Ovary (tissue), 10 donors: ENCODE measurements at places on chromosomes 16 and 17.

- no peak for DNase-seq
Measured at GRCh38 chr16:77877712-77878347, 89.5 kb downstream of the VAT1L start.

GRCh38 chr17:56883616-56884015 is 30.2 kb downstream of the TRIM25 start:
- DNase-seq: no peak

DNA sequence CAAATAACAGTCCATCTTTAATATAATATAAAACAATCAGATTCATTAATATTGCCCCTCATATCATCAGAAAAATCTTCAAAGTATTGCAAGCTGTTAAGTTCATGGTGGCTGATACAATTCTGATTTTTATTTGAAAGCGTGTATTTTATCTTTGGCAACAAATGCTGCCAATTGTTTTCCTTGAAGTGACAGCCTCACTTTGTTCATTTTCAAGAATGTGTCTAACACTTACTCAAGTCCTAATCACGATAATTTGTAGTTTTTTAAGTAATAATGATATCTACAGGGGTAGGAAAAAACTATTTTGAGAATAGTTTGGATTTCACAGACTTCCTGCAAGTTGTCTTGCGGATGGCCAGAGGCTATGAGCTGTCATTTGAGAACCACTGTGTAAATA is 75.8 kb downstream of the HS3ST3B1 start:
- DNase-seq: no peak

- DNase-seq: no peak
Measured at GRCh38 chr16:9134739-9135138, 43.3 kb downstream of the HAPSTR1 start.

- peak; percentile 8 for DNase-seq
Measured at GRCh38 chr17:77826132-77826873, 132.2 kb upstream of the TNRC6C start.

DNA sequence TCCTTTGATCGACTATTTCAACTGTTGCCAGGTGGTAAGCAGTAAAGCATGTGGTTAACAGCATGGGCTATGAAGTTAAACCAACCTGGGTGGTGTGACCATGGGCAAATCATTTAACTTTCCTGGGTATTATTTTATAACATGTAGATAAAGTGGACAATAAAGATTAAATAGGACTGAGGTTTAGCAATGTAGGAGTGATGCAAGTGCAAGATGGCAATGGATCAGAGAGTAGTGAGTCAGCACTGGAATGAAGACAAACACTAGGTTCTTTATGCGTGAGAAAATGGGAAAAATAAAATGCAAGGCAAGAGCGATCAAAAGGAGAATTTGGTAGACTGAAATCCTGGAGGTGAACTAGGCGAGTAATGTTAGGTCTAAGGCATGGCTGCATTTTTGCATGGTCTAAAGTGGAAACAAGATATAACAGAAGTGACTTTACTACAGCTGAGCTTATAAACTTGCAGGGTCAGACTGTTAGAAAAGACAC is 222.4 kb upstream of the AXIN2 start:
- DNase-seq: no peak

GRCh38 chr17:17062356-17062755 is 20.1 kb downstream of the MPRIP start:
- DNase-seq: peak; percentile 19

- DNase-seq: no peak
Measured at GRCh38 chr17:79616801-79617200, 6.0 kb upstream of the RBFOX3 start.

GRCh38 chr17:74547736-74548135 is 1.8 kb upstream of the CD300C start:
- no peak for DNase-seq

- no peak for DNase-seq
Measured at GRCh38 chr17:3695129-3695722, 729 bp downstream of the P2RX5 start.

DNA sequence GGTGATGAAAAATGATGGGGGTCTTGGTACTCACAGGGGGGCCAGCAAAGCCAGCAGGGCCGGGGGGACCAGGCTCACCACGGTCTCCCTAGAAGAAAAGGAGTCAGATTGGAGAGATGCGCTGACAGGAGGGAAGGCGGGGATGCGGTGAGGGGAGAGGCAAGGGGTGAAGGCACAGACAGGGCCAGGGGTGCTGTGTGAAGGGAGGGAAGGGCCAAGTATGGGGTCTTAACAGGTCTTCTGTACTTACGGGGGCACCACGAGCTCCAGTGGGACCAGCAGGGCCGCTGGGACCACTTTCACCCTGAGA is 11.2 kb downstream of the COL1A1 start:
- DNase-seq: no peak

DNA sequence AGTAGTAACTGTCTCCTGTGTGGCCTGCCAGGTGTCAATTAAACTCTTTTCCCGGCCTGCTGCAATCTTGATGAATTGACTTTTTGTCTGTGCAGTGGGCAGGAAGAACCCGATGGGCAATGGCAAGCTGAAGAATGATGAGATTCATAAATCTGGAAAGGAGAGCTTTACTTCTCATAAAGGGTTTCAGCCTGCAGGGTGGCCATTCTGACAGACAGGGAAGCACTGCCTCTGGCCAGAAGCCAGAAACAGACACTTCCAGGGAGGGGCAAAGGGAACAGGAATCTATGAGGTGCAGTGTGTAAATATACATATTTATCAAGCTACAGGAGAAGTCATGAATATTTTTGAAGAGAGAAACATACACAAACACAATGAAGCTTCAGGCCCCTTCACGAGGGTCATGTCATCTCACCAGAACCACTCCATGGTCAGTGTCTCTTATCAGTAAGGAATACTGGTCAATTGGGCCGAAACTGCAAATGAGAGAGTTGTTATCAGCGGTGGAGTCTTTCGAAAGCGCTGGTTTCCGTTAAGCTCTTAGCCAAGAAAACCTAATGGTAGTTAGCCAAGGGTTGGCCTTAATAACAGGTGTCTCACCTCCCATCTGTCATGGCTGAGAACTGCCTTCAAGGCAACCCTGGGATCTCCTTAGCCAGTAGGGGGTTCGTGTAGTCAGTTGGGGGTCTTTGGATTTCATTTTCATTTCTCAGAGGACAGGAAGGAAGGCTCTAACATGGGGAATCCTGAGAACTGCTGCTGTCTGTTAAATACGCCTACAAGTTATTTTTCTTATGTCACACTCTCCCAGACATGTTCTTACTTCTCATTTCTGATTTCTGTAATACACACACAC is 1.2 kb upstream of the NARF start:
- no peak for DNase-seq

DNA sequence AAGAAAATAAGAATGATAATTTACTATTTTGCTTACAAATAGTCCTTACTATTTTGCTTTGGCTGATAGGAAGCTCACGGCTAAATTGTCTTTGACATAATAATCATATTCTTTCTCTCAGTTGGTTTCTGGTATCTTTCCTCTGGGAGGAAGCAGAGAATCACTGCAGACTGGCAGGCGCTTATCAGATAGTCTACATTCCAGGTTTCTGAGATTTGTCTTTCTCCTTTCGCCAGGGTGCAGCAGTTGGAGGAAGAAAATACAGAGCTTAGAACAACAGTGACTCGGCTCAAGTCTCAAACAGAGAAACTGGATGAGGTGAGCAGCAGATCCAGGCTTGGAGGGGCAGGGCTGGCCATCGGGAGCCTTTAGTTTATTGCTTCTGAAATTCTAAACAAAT is 136.1 kb downstream of the RAB11FIP4 start:
- no peak for DNase-seq

GRCh38 chr16:391885-392335 is 5.1 kb upstream of the NME4 start:
- DNase-seq: no peak

GRCh38 chr16:450385-450784 is 24.9 kb downstream of the RAB11FIP3 start:
- no peak for DNase-seq

- DNase-seq: no peak
Measured at GRCh38 chr17:9037736-9038135, 16.4 kb downstream of the NTN1 start.

- no peak for DNase-seq
Measured at GRCh38 chr17:28508211-28508724, 2.1 kb downstream of the FOXN1 start.

- DNase-seq: no peak
Measured at GRCh38 chr16:2809149-2809760, 7.8 kb upstream of the PRSS21 start.

DNA sequence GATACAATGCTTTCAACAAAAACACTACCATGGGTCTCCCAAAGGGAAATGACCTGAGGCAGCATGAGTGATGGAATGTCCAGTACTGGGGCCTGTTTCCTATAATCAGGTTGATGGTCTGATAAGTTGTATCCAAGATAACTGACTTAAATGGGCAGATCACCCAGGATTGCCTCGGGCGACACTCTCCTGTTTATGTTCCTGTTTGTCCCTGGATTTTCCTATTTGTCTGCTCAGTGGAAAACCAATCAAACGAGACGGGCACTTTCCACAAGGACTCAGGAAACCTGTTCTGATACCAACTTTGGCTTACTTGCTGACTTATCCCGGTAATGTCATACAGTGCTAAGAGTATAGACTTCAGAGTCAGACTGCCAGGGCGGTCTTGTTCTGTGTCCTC is 27.4 kb downstream of the USP43 start:
- no peak for DNase-seq

DNA sequence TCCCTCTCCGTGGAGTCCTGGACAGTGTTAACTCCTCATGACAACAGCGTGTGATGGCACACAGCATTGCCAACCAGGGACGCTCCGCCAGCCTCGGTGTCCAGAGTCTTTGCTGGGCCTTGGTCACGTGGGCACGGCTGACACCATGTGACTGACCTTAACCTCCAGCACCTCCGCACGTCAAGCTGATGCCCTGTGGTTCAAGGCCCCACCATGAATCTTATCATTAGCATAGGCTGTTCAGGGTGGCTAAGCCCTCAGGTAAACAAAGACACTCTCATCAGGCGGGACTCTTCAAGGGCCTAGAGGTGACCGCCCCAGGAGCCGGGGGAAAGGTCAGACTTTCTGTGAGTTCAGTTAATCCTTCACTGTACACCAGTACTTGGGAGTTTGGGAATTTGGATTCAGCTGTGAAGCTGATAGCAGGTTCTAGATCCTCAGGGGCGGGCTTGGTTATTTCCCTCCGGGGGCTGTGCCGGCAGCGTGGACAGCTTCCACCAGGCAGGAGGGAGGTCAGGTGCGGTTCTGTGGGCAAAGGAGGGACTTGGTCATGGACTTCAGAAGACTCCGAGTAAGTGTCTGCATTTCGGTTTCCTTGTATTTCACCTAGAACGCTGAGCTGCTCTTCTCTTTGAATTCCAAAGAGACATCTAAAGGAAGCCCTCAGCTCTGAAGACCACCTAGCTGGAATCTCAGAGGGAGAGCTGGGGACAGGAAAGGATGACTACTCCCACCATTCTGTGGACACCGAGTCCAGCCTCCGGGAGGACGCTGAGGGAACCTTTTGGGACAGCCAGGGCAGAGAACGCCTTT is 195.5 kb upstream of the CIBAR2 start:
- no peak for DNase-seq

GRCh38 chr16:10981697-10982216 is 37.4 kb downstream of the CLEC16A start:
- DNase-seq: no peak

- DNase-seq: no peak
Measured at GRCh38 chr17:13154398-13154797, 136.6 kb upstream of the ELAC2 start.

GRCh38 chr17:37490022-37490587 is 414 bp downstream of the DUSP14 start:
- peak; percentile 77 for DNase-seq

- no peak for DNase-seq
Measured at GRCh38 chr16:3816326-3816725, 64.2 kb downstream of the CREBBP start.

DNA sequence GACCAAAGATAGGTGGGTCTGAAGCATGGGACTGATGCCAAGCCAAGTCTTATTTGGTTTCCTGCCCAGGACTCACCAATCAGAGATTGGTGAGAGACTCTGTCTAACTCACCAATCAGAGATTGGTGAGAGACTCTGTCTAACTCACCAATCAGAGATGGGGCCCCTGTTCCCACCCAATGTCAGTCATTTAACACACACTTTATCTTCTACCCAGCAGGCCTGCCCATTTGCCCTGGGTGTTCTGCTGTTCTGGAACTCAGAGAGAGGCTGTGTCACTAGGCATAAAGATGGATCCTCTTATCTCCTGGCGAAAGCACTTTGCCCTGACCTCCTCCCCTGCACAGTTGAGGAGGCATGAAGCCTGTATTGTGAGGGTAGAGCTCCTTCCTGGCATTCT is 5.4 kb upstream of the RHOT1 start:
- no peak for DNase-seq

DNA sequence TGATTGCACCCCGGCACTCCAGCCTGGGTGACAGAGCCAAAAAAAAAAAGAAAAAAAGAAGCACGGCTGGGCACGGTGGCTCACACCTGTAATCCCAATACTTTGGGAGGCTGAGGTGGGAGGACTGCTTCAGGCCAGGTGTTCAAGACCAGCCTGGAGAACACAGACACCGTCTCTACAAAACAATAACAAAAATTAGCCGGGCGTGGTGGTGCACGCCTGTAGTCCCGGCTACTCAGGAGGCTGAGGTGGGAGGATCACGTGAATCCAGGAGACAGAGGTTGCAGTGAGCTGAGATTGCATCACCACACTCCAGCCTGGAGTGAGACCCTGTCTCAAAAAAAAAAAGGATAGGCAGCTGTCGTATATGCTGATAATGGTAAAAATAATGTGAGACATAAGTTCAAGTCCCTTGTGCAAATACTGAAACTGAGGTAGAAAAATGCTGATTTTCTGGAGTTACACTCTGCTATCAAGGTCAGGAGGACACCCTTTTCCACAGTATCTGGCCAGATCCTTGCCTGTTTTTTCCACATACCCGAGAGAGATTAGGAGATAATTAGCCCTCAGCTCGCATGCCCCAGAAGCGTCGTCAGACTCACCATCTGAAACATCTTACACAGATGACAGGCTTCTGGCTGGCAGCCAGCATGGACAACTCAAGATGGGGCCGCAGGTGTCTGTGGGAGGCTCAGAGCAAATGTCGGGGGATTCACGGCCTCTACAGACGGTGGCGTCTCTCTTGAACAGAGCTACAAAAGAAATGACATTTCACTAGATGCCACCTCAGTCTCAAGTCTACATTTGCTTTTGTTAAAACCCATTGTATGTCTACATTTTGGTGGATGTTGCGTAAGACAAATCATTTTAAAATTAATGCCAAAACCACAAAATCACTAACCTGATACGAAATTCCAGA is 36.8 kb downstream of the WDR45B start:
- no peak for DNase-seq

- no peak for DNase-seq
Measured at GRCh38 chr16:58639836-58640235, 10.2 kb upstream of the CNOT1 start.

GRCh38 chr17:81489012-81489997 is 23.3 kb downstream of the ACTG1 start:
- no peak for DNase-seq

GRCh38 chr17:56867948-56868376 is 34.0 kb downstream of the DGKE start:
- no peak for DNase-seq
